ENCODE measurements at places on chromosomes 3 and 15.

- no peak for DNase-seq
Measured at GRCh38 chr15:48393645-48394506, 62.6 kb downstream of the DUT start.

DNA sequence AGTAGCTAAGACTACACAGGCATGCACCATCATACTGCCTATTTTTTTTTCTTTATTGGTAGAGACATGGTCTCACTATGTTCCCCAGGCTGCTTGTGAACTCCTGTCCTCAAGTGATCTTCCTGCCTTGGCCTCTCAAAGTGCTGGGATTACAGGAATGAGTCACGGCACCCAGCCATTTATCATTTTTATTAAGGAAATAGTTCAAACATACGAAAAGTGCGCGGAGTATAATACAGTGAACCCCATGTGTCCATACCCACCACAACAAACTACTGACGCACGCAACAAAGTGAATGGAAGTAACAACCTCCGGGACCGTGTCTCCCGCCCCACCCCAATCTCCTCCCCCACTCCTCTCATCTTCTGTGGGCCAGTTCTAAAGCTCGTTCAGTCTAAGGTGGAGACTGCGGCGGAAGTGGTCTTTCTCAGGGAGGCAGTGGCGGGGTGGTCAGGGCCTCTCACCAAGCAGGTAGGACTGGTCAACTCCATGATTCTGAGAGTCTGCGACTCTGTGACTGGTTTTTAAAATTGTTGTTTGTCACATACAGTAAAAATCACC lies 42.1 kb downstream of the DNAJB8 start:
- DNase-seq, result no peak

DNA sequence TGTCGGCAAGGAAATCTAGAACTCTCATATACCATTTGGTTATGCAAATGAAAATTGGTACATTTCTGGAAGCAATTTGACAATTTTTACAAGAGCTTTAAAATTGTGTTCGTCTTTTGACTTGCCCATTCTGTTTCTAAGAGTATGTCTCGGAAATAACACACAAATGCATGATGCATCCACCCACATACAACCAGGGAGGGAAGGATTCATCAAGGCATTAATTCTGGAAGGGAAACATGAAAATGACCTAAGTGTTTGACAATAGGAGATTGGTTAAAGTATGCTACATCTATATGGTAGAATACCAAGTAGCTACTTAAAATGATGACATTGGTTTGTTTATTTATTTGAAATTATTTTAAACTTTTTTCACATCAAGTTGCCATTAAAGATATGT lies 58.6 kb downstream of the PIAS1 start:
- DNase-seq, result no peak

DNA sequence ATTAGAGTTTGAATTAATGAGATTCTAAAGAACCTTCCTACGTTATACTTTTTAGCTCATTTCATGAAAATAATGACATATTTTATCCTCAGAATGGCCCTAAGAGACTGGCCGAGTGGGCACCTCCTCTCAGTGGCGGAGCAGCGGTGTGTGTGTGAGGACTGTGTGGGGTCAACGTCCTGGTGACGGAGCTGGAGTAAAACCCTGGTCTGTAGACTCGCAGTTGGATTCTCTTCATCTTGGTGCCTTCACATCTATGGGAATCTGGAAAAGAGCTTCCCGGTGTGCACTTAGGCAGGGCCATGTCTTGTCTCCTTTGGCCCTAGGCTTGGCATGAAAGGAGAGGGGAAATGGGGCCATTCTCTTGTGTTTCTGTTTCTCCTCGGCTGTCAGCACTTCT lies 21.4 kb upstream of the PAQR5 start:
- DNase-seq, result no peak

DNA sequence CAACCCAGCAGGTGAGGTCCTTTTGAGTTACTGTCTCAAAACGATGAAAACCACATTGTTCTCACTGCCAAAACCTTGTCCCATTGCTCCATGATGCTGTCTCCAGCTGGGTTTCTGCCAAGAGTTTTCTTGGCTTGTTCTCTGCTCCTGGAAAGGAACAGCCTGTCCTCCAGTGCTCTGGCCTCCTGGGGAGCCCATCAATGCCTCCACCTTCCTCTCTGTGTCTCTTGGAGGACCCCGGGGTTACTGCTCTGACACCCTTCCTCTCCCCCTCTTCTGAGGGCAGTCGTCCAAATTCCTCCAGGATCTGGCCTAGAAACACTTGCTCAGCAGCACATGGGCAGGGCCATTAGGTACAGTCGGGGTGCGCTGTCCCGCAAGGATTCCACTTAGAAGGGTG lies 63.9 kb upstream of the RGMA start:
- no peak for DNase-seq

DNA sequence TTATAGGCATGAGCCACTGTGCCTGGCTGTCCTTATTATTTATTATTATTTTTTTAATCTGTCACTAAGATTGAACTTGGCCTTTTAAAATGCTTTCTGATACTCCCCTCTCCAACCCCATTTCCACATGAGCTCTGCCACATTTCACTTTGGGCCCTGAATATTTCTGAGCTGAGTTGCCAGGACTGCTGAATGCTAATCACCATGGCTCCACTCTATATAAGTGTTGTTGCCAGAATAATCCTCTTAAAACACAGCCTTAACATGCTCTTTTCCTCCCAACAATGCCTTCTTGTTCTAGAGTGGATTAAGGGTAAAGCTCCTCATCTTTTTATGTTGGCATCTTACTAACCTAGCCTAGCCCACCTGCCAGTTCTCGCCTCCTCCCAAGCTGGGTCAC lies 124.4 kb downstream of the PDZRN3 start:
- DNase-seq, result no peak

Measured in stimulated activated CD4-positive, alpha-beta T cell treated with anti-CD3 and anti-CD28 coated beads, Interleukin-1b, Interleukin-23, amount 100 ng/mL, for 48 hours (primary cell).